ENCODE measurements at places on chromosomes 13 and 19. TPM values are rescaled to one million over a fixed set of nuclear protein-coding genes. Genes with fewer than 3 reads are reported as not detected.

Gene CBARP
- 0.32 TPM for total RNA-seq

Gene RDH8
- total RNA-seq: not detected

Gene CPB2
- not detected for total RNA-seq

Gene ZNF99
- total RNA-seq: not detected

Gene CCDC70
- total RNA-seq: not detected

Gene NLRP7
- not detected for total RNA-seq

Gene GDF15
- 0.32 TPM for total RNA-seq

Gene ZNF709
- total RNA-seq: 1.2 TPM

Gene BST2
- total RNA-seq: 159 TPM

Gene KLK15
- not detected for total RNA-seq

Gene PALM3
- not detected for total RNA-seq

Gene JSRP1
- 0.45 TPM for total RNA-seq

Gene ZNF556
- total RNA-seq: not detected

Gene C19orf38
- 1.3 TPM for total RNA-seq

Gene ISYNA1
- total RNA-seq: 26.0 TPM

Gene ZFP82
- total RNA-seq: 4.3 TPM
